Kidney (tissue), 22 donors: ENCODE measurements at places on chromosomes 6 and 20. TPM values are rescaled to one million over a fixed set of nuclear protein-coding genes. Genes with fewer than 3 reads are reported as not detected.

- DNase-seq = no peak
Measured at GRCh38 chr6:79778816-79779215, 147.7 kb downstream of the SH3BGRL2 start.

DNA sequence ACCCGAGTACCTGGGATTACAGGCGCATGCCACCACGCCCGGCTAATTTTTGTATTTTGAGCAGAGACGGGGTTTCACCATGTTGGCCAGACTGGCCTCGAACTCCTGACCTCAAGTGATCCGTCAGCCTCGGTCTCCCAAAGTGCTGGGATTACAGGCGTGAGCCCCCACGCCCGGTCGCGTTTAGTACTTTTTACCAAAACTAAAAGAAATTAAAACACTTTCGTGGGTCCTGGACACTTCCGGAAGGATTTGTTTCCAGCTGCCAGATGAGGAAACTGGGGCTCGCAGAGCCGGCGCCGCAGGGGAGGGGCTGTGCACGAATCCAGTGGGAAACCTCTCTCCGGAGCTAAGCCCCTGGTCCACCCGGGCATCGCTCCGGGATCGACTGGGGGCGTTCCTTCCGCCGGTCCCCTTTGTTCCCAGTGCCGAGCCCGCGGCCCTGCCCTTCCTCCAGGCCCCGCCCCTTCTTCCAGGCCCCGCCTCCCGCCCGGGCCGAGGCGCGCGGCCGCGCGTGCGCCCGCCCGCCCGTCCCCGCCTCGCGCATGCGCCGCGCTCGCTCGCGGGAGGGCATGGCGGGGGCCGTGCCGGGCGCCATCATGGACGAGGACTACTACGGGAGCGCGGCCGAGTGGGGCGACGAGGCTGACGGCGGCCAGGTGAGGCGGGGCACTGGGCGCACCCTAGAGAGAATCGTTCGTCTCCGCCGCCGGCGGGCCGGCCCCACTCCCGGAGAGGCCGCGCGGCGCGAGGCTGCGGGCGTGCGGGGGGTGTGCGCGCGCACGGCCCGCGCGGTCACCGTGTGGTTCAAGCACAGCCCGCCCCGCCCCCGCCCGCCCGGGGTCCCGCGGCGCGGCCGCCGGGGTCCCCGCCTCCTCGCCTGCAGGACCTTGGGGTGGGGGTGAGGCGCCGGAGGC lies at the start of gene NELFCD:
Gene NELFCD, plus strand, starts transcription at position 546 of the 917 bp plus-strand sequence. Its CDS starts 54 bp downstream, at position 600.
- DNase-seq = peak; percentile 96

- no peak for DNase-seq
Measured at GRCh38 chr6:104227508-104227907, 632.2 kb downstream of the HACE1 start.

- no peak for DNase-seq
Measured at GRCh38 chr6:166516251-166516884, 70.1 kb downstream of the RAMACL start.

GRCh38 chr6:10793035-10793434 lies 45.3 kb downstream of the MAK start:
- no peak for DNase-seq

The REM1 gene
- polyA plus RNA-seq = 2.0 TPM

The CTCFL gene
- not detected for polyA plus RNA-seq

The ZBP1 gene
- polyA plus RNA-seq = not detected

DNA sequence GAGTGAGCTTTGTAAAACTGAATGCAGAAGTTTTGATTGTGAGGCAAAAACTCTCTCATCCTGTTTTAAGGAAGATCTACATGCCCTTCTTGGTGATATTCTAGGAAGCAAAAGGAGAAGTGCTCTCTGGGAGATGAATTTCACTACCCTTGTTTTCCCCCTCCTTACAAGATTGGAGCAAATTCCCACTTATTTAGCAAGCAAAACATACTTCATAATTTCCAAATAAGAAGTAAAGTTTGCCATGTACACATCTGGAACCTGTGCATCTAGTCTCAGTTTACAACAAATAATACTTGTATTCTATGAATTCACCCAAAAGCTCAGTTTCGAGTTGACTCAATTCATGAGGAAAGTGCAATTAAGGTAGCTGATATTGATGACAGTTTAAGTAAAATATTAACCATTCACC lies 27.6 kb upstream of the IFNGR1 start:
- no peak for DNase-seq

DNA sequence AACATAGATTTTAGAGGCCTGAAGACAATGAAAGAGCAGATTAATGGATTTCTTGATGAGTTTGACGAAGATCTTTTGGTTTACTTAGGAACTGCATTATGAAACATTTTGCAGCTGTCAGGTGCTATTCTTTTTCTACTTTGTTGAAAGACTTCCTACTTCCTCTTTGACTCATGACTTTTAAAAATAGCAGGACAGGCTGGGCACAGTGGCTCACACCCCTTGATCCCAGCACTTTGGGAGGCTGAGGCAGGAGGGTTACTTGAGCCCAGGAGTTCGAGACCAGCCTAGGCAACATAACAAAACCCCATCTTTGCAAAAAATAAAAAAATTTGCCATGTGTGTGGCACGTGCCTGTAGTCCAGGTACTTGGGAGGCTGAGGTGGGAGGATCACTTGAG lies 52.0 kb downstream of the ITCH start:
- no peak for DNase-seq

The GJA10 gene
- not detected for polyA plus RNA-seq

The COL11A2 gene
- 2.3 TPM for polyA plus RNA-seq

DNA sequence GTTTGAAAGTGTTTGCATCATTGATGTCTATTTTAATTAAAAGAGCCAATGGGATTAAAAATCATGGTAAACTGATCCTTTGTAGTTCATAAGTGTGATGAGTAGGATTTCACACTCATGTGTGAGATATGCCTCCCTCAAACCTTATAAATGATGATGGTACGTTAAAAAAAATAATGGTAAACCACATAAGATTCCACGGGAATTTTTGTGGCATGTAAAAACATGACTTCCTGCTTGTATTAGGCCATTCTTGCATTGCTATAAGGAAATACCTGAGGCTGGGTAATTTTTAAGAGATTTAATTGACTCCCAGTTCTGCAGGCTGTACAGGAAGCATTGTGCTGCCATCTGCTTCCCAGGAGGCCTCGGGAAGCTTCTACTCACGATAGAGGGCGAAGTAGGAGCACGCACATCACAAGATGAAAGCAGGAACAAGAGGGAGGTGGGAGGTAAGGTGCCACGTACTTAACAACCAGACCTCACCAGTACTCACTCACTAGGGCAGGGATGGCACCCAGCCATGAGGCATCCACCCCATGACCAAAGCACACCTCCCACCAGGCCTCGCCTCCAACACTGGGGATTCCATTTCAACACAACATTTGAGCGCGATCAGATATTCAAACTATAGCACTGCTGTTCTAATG lies 187.6 kb upstream of the QKI start:
- DNase-seq = no peak

The ZSCAN26 gene
- 11.8 TPM for polyA plus RNA-seq

GRCh38 chr20:33664085-33664761 lies 2.1 kb downstream of the C20orf144 start:
- DNase-seq = no peak

DNA sequence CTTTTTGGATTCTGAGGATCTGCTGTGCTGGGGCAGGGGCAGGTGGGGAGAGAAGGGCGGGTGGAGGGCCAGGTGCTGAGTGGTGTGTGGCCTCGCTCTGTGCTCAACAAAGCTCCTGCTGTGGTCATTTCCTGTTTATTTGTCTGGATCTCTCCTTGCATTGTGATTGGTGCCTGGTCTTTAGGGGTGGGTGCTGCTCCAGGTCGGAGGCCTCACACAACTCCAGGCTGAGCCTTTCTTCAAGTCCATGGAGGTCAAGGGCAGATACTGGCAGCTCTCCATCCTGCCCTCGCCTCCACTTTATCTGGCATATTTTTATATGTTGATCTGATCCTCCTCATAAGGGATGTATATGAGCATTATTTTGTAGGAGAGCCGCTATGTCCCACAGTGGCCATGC lies 36.2 kb downstream of the HLA-F start:
- no peak for DNase-seq

- no peak for DNase-seq
Measured at GRCh38 chr6:40400738-40401137, 186.4 kb downstream of the LRFN2 start.

The GPX5 gene
- not detected for polyA plus RNA-seq

The PNLDC1 gene
- polyA plus RNA-seq = 0.34 TPM

The SEC23B gene
- polyA plus RNA-seq = 46.4 TPM

- DNase-seq = peak; percentile 87
Measured at GRCh38 chr20:35174458-35175216, 2.8 kb downstream of the PROCR start.
